ENCODE measurements at places on chromosomes 1 and 21.

DNA sequence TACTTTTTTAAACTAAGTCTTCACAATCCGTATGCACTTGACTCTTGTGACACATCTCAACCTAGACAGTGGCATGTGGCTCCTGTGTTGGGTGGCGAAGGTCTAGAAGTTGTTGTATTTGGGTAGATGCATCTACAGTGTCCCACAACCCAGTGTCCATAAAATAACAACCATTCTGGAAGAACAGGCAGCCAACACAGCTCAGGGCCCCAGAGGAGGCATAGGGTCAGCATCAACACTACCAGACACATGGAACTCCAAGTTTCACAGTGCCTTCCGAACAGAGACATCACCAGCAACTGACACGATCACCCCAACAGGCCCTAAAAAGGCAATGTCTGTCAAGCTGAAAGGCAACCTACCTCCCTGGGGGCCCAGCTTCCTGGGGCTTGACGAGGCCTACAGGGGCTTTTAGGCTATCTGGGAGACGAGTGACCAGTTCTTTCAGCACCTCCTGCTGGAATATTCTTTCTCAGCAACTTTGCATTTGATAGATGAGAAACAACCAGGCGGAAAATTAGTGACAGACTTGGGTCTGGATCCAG lies 5.6 kb downstream of the SH3BP5L start:
- DNase-seq: no peak

DNA sequence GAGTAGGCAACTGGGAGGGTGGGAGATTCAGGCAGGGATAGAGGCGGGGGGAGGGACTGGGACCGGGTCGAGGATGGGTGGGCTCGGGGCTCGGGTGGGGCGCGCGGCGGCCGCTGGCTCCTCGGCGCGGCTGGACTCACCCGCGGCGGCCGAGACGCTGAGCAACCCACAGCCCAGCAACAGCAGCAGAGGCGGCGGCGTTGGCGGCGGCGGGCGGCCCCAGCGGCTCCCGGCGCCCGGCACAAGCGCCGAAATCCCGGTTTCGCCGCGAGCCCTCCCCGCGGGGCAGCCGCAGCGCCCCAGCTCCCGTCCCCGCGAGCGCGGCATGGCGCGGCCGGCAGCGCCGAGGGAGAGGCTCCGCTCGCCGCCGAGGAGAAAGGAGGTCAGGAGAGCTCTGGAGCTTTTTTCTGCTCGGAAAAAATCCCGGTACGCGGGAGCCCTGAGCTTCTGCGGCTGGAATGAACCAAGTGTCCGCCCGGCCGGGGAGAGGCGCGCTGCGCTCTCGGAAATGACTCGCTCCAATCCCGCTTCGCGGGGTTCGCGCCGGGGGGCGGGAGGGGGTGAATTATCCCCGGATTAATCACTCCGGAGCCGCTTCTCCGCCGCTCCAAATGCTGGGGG lies at the start of gene CSMD2:
CSMD2 (minus strand) TSS at position 460 of the 621 bp plus-strand sequence; CDS start at position 327, 133 bp downstream.
- DNase-seq: peak; percentile 34

DNA sequence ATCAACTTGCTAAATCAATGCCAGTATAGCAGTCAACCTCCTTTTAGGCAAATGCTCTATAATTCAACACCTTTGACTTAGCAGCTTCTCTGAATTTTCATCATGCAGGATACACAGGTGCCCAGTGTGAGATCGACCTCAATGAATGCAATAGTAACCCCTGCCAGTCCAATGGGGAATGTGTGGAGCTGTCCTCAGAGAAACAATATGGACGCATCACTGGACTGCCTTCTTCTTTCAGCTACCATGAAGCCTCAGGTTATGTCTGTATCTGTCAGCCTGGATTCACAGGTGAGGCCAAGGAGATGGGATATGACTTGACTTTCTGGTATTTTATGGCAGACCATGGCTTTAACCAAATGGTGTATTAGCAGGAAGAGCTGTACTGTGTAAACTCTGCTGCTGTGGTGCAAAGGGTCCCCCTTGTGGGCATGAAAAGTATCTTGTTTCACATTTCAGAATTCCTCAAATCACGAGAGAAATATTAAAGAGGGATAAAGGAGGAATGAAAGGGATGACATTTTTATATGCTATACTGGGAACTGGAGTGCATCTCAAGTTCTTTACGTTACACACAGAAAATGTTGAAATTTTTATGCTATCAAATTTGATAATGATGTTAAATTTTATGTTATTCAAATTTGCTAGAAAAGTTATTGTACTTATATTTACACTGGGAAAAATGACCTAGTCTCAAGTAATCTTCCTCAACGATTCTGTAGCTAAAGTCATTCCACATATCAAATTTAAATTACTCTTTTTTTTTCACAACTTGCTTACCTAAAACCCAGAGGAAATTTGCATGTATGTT lies 88.9 kb downstream of the CRB1 start:
- DNase-seq: peak; percentile 71

DNA sequence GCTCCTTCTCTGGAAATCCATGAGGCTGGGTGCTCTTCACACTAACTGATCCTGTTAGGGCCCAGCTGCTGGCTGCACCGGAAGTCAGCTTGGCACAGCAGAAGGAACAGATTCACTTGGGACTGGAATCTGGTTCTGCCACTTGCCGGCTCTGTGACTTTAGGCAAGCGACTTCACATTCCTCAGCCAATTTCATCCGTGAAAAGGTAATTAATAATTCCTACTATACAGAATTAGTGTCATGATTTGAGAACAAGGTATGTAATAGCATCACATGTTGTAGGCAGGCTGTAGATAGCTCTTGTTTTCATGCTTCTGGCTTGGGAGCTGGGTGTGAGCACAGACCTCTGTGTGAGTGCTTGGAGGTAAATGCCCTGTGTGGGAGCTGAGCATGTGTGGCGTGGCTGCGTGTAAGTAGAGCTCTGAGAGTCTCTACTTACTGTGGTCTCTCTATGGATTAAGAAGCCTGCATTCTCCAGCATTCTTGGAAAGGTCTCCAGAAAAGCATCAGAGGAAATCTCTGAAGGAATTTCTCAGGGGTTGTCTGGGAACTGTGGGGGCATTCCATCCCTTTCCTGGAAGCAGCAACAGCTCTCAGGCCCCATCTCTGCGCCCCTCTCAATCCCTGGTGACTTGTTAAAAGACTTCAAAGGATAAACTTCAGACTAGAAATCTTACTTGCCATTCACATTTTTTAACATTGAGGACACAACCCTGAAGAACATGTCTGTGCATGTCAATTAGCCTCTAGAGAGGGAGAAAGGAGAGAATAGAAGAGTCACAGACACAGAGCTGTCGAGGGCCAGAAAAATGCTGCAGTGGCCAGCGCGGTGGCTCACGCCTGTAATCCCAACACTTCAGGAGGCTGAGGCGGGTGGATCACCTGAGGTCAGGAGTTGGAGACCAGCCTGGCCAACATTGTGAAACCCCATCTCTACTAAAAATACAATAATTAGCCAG lies 47.7 kb upstream of the PPM1J start:
- DNase-seq: no peak

- DNase-seq: no peak
Observed at GRCh38 chr1:241440904-241441303, 78.7 kb downstream of the FH start.
